ENCODE measurements at places on chromosomes 11 and 22.

DNA sequence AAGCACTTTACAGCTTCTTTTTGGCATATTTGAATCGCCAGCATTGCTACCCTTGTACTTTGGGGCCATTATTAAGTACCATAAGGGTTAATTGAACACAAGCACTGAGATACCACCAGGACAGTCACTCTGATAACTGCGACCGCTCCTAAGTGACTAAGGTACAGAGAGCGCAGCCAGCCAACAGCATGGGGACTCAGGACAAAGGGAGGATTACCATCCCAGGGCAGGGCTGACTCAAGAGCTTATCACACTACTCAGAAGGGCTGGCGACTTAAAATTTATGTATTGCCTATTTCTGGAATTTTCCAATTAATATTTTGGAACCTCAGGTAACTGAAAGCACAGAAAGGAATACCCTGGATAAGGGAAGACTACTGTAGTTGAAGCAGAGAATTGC lies 479 bp downstream of the ZNF280A start:
- DNase-seq = no peak

GRCh38 chr22:47884775-47885174 lies 1122.3 kb downstream of the TBC1D22A start:
- DNase-seq = no peak

DNA sequence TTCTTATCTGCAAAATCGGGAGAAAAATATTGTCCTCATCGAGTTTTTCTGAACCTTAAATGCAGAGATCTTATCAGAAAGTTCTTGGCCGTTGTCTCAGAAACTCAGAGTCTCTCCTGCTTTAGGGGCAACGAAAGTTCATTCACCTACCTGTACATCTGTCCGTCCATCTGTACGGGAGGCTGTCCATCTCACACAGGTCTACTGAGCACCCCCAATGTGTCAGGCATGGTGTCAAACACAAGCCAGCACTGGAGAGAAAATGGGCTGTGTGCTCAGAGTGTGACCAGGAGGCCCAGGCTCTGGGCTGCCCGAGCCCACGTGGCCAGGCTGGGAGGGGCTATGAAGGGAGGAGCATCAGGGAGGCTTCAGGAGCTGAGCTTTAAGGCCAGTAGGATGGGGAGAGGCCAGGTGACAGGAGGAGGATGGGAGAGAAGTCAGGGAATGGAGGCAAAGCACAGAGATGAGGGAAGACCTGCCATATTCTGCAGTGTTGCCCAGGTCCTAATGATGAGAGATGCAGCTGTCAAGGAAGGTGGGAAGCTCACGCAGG lies 62.4 kb upstream of the MYEOV start:
- no peak for DNase-seq

- DNase-seq = no peak
Observed at GRCh38 chr11:121670805-121671282, 218.1 kb upstream of the SORL1-AS1 start.

- peak; percentile 86 for DNase-seq
Observed at GRCh38 chr11:2196970-2197770, 25.6 kb upstream of the TH start.

DNA sequence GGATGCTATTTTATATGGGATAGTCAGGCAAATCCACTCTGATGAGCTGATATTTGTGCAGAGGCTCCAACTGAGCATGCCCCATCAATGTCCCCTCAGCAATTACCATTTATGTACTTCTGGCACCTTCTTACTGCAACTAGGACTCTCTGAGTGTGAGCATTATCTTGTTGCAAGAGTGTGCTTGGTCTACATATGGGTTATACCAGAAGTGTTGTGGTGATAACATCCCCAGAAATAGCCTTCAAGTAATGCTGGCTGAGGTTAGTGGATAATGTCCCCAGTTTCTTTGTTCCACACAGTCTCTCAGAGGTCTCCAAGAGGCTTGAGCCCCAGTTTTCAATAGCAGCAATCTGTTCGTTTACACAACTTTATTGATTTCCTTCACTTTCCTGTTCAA lies 408.6 kb downstream of the JRKL start:
- no peak for DNase-seq

DNA sequence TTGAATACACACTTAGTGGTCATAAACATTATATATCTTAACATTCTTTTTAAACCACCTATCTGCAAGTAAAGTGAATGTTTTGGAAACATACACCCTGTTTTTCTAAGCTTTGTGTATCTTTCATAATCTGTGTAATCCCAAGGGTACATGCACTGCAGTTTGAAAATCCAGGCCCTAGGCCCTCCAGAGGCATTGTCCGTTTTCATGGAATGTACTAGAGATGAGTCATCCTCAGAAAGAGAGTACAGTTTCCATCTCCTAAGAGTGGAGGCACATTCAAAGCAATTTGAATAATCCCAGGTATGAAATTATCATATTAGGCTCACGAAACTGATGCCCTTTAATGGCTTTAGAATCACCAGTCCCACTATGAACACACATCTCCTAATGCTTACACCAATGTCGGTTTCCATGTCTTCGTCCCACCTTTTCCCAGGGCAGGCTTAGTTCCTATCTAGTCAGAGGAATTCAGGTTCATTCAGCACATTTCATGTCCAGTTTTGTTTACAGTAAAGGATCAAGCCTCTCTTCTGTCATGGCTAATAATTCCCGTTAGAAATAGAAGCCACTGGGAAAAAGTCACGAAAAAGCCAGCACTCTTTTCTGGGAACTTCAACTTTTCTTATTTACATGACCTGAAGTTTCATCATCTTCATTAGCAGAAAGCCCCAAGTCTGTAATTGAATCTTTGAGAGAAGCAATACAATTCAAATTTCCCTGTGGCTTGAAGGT lies 39.5 kb upstream of the CD44 start:
- DNase-seq = no peak

- no peak for DNase-seq
Observed at GRCh38 chr11:121071846-121072450, 29.1 kb upstream of the TECTA start.

- DNase-seq = peak; percentile 22
Observed at GRCh38 chr11:113248702-113249490, 65.5 kb upstream of the TTC12 start.

GRCh38 chr22:47787501-47788227 lies 1025.2 kb downstream of the TBC1D22A start:
- no peak for DNase-seq

DNA sequence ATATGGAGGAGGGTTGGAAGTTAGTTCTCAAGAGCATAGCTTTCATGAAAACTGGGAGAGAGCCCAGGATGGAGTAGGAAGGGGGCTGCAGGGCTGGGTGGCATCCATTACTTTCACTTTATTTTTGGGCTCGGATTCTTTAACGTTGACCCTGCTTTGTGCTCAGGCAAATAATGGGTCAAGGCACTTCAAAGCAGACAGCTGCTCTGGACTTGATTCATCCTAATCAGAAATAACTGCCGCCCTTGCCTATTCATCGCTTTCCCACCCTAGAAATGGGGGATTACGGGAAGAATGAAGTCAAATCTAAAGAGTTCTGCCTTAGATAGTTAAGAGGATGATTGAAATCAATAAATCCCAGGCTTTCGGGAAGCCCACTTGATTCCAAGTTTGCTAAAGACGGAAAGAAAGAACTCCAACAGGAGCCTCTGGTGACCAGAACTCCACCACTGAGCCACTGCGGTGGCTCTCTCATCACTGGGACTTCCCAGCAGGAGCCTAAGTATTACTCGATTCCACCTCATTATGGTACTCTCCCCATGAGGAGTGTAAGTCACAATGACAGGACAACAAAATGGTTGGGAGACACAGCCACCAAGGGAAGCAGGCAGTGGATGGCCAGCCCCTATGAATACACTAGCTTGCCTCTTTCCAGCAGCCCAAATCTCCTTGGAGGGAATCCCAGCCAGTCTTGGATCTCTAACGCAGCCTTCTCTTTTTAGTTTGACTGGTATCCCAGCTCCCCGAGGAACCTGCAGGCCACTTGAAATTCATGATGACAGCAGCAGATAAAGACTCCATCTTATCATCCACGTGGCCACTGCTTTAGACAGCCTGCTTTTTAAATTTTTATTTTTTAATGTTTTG lies 815.5 kb downstream of the NTM start:
- no peak for DNase-seq

- DNase-seq = no peak
Observed at GRCh38 chr11:77175021-77175842, 47.2 kb downstream of the MYO7A start.

DNA sequence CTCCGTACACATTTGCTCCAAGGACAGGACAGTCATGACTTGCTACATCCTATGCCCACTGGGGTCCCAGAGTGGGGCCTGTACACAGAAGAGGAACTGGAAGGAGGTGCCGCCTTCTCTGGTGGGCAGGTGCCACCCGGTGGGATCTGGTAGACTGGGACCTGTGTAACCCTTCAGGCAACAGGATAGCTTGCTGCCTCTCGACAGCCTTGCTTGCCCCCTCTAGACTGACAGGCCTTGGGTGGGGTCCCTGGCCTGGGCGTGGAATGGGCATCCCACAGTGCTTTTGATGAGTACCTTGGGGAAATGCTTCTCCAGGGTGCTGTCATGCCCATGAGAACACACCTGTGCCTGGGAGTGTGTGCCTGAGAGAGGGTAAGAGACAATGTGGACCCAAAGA lies 15.8 kb downstream of the SHANK3 start:
- DNase-seq = no peak

GRCh38 chr11:43984519-43985385 lies 42.3 kb downstream of the C11orf96 start:
- no peak for DNase-seq

GRCh38 chr11:11022125-11022730 lies 164.4 kb upstream of the ZBED5 start:
- no peak for DNase-seq

DNA sequence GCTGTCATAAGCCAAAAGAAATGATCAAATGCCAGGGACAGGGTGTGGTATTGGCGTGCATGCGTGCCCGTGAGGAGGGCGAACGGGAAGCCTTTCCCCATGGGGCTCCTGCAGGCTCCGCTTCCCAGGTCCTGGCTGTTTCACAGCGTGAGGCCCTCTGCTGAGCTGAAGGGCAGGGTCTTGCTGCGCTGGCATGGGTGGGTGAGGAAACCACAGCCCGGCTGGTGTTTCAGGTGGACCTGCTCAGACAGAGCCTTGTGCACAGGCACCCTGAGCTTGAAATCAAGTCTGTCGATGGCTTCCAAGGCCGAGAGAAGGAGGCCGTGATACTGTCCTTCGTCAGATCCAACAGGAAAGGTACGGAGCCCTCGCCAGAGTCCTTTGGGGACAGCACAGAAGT lies 31.4 kb downstream of the IGHMBP2 start:
- no peak for DNase-seq

- DNase-seq = no peak
Observed at GRCh38 chr22:22773427-22773826, 114.2 kb upstream of the IGLL5 start.

DNA sequence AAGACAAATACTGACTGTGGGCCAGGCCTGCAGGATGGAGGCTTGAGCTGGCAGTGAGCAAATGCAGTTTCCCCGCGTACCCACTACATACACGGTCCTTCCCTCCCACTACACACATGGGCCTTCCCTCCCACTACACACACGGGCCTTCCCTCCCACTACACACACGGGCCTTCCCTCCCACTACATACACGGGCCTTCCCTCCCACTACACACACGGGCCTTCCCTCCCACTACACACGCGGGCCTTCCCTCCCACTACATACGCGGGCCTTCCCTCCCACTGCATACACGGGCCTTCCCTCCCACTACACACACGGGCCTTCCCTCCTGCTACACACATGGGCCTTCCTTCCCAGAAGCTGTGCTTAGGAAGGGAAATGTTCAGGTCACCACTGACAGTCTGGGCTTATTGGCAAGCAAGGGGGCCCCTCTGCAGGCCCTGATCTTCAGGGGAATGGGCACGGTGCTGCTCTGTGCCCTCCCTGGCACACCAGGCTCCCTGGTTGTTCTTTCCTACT lies 10.8 kb downstream of the DNAL4 start:
- no peak for DNase-seq

DNA sequence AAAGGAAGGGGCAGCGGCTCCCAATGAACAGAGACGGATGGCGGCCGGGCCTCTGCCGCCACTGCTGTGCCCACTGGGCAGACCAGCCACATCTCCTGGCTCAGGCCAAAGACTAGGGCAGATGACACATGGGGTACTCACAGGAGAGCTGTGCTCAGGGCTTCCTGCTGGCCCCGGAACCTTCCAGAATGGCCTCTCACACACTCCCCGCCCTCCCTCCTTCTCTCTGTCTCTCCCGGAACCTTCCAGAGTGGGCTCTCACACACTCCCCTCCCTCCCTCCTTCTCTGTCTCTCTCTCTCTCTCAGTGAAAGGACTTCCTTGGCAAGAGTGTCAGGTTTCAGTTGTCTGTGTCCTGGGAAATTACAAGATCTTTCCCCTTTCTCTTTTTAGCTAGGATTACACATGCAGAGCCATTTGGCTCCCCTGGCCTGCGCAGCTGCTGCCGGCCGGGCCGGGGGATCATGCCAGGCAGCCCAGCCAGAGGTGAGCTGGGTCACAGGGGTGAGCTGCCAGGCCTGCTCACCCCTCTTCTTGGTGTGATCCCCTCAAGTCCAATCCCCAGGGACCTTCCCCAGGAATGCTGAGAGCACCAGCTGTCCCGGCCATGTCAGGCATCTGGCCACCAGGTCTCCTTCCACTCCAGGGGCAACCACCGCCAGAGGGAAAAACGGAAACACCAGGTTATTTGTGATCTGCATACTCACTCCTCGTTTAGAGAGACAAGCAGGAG lies 45.3 kb upstream of the ADA2 start:
- no peak for DNase-seq

DNA sequence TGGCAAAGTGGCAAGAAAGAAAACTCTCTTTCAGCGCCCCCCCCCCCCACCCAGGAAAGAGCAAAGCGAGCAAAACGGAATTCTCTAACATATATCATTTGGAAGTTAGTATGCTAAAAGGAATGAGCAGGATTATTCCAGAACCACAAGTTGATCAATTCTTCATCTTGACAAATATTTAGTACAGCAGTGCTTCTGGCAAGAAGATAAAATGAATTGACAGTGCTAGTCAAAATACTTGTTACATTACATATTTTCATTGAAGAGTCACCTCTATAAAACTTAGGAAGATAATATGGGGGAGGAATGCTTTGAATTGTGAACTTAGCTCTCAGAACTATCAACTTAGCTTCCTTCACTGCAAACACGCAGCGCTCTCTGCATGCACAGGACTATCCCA lies 377.4 kb downstream of the DYNC2H1 start:
- DNase-seq = no peak

- no peak for DNase-seq
Observed at GRCh38 chr22:19360300-19360792, 68.8 kb upstream of the CLTCL1 start.
